Fibroblast of villous mesenchyme (primary cell): ENCODE measurements at places on chromosomes 5 and 9. TPM values are rescaled to one million over a fixed set of nuclear protein-coding genes. Genes with fewer than 3 reads are reported as not detected.

GRCh38 chr5:1041225-1042143 is 32.9 kb downstream of the NKD2 start:
- DNase-seq: no peak

DNA sequence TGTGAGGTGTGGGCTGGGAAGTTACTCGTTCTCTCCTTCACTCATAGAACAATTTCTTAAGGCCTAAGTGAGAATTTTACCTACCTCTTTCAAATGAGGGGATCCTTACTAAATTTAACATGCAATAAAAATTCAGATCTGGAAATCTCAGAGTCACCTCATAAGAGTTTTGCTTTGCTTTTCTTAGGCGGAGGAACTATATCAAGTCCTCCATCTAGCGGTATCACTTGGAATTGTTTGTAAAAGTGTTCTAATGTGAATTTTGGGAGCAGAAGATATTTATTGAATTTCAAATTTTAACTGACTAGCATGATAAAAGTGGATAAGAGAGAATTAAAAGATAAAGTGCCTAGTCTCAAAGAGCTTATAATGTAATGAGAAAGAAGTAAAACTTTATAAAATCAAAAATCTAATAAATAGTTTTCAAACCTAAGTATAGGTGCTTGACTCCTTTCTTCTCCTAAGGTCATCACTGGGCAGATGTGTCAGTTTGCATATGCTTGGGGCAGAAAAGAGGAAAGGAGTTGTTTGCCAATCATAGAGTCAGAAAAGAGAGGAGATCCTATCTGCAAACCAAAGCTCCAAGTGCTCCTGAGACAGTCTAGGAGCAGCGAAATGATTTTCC is 145.7 kb upstream of the DAB2 start:
- peak; percentile 59 for DNase-seq

The RAB3C gene
- not detected in 2 replicates for total RNA-seq

- DNase-seq: peak; percentile 92
Measured at GRCh38 chr9:95880021-95880690, 4.7 kb downstream of the ERCC6L2 start.

The ANKRD20A1 gene
- total RNA-seq: not detected in 2 replicates
